ENCODE measurements at places on chromosomes 11 and 22. TPM values are rescaled to one million over a fixed set of nuclear protein-coding genes. Genes with fewer than 3 reads are reported as not detected.

The TIMP3 gene
- 1.9 TPM for total RNA-seq

The GLB1L2 gene
- 12.3 TPM for total RNA-seq

The CASP4 gene
- 0.35 TPM for total RNA-seq

The BACE1-AS gene
- 10.6 TPM for total RNA-seq

The DEAF1 gene
- total RNA-seq = 42.6 TPM

The OR6T1 gene
- total RNA-seq = not detected

The SYCE3 gene
- total RNA-seq = not detected

The MUC5AC gene
- not detected for total RNA-seq

The MAPK8IP1 gene
- 34.1 TPM for total RNA-seq

The MEI1 gene
- 0.27 TPM for total RNA-seq

The SLC35C1 gene
- 11.0 TPM for total RNA-seq

The POTEH gene
- total RNA-seq = not detected

The P2RY6 gene
- not detected for total RNA-seq

The BTBD18 gene
- not detected for total RNA-seq

The OR52I2 gene
- total RNA-seq = not detected

DNA sequence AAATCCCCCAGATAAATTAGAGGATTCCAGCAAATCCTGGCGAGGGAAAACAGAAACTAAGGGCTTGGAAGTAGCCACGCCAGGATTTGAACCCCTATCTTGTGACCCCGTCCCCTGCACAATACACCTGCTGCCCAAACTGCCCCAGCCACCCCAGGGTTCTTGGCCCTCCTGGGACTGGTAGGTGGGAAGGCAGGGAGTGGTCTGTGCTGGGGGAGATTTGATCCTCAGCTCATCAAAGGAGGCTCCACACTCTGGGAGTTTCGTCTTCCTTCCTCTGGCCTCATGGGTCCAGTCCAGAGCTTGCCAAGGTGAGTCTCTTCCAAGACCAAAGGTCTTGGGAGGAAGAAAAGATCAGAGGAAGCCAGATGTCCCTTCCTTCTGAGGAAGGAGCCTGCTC is 4.5 kb upstream of the CHST1 start:
- no peak for DNase-seq

- DNase-seq = no peak
Observed at GRCh38 chr22:27148886-27149470, 491.6 kb downstream of the MIAT start.

- DNase-seq = peak; percentile 21
Observed at GRCh38 chr11:27697679-27698275, 2.5 kb downstream of the BDNF start.

GRCh38 chr11:95891423-95892170 is 32.3 kb downstream of the MTMR2 start:
- no peak for DNase-seq

GRCh38 chr11:69500285-69501120 is 19.0 kb downstream of the LINC01488 start:
- DNase-seq = no peak

DNA sequence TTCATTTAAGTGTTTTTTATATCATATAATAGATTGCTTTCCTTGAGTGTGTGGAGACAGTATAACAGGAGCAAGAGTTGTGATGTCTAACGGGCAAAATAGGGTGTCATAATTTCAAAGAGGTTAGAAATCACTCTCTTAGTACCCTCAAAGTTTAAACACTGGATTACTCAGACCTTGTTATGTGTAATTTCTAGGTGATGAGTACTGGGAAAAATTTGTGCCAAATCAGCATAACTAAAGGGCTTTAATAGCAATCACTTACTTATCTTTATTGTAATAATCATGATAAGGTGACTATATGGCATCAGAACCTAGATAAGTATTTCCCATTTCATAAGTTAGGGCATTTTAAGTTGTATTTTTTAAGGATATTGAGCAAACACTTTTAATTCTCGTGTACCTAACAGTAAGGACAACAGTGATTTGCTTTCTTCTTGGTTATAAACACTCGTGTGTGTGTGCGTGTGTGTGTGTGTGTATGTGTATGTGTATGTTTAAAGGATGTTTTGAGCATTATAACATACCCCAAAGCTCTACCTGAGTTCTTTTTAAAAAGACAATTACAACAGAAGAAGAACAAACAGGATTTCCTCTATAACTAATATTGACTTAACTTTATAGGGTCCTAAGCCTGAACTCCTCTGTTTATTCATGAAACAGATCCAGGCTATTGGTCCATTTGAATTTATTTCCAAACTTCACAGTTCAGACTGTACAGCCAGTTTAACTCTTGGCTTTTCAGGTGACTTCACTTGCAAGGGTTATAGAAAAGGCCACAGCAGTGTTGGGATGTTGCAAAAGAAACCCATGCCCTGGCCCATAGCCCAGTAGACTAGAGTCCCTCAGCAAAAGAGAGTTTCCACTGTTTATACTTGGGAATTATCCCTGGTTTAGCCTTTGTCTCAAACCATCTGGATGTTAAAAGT is 23.7 kb upstream of the PDE3B start:
- no peak for DNase-seq

- DNase-seq = no peak
Observed at GRCh38 chr11:2131371-2132236, 7.6 kb downstream of the IGF2 start.

GRCh38 chr22:27115816-27116256 is 458.4 kb downstream of the MIAT start:
- no peak for DNase-seq

GRCh38 chr11:11521306-11522002 is 100.4 kb downstream of the GALNT18 start:
- no peak for DNase-seq

- DNase-seq = no peak
Observed at GRCh38 chr22:43535336-43535735, 123.5 kb downstream of the MPPED1 start.

DNA sequence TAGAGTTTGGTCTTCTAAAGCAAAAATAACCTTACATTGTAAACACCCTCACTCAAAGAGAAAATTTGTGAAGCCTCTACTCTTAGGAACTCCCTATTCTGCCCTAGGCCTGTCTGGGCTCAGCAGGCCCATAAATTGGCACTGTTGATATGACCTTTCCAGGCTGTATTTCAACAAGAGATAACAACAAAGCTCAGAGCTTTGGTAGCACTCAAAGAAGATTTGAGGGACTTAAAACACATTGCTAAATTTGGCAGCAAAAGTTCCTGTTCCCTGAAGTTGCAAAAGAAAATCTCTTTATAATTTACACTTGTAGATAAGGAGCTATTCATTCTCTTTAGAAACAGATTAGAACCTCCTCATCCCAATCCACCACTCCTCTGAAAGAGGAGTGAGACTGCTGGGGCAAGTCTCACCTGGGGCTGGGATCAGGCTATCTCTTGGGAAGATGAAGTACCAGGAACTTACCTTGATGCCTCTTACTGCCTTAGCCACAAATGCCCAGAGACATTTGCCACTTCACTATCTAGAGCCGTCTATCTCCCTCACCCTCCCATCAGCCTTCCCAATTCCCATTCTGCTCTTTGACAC is 110.4 kb upstream of the AKIP1 start:
- DNase-seq = no peak

DNA sequence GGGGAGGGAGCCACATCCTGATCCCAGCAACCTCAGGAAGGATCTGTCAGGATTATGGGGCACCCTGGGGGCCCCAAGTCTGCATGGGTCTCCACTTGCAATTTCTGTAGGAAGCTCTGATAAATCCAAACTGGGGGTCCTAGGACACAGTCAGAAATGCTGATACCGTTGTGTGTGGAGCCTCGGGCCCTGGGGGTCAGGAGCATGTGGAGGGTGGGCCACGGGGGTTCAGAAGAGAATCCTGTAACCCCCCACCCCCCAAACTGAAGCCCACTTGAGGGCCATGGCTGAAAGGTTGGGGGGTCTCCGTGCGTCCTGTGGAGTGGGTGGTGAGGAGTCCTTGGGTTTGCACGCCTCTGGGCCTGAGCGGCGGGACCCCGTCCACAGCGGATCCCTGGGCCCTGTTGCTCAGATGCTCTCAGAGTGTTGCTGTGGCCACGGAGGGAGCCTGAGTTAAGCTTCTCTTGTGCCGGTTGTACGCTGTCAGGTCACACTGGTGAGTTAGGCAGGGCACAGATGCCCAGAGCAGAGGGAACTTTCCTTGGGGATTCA is 72.2 kb downstream of the LRP5 start:
- DNase-seq = no peak

DNA sequence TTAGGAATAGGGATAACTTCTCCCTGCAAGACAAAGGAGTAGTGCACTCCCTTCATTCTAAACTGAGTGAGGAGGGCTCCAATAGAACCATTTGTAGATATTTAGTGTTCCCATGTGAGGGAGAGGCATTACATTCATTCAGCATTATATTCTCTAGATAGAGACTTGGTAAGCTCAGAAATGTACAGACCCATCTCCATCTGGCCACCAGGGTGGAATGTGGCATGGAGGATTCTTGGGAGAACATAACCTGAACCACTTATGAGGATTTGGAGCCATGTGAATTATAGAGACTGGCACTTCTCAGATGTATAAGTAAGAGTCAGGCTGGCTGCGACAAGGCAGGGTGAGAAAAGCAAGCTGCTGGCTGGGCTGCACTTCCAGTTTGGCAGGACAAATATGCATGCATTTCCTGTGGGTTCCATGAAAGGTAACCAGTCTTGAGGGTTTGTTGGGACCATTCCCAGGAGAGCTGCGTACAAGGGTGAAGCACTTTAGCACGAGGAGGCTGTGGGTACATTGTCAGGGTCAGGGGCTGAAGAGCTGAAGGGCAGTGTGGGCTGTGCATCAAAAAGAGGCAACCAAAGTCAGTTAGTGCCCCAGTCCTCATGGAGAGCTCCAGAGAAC is 9.2 kb downstream of the RRP8 start:
- DNase-seq = no peak

DNA sequence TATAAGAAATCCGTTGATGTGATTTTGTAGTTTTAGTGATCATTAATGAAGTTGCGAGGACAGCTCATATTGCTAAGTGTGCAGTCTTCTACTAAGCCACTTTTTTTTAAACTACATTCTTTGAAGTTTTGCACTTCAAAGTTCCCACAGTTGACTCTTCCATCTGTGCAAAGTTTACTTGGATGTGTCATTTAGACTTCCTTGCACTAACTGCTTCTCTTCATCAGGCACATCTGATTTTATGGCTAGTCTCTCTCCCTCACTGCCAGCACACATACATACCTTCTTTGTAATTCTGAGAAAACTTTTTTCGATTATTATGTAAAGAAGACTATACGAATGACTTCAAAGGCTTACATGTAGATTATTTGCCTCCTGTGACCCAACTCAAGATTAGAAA is 250.0 kb downstream of the DYNC2H1 start:
- no peak for DNase-seq

GRCh38 chr11:82906236-82906635 is 4.7 kb downstream of the DDIAS start:
- DNase-seq = peak; percentile 74

DNA sequence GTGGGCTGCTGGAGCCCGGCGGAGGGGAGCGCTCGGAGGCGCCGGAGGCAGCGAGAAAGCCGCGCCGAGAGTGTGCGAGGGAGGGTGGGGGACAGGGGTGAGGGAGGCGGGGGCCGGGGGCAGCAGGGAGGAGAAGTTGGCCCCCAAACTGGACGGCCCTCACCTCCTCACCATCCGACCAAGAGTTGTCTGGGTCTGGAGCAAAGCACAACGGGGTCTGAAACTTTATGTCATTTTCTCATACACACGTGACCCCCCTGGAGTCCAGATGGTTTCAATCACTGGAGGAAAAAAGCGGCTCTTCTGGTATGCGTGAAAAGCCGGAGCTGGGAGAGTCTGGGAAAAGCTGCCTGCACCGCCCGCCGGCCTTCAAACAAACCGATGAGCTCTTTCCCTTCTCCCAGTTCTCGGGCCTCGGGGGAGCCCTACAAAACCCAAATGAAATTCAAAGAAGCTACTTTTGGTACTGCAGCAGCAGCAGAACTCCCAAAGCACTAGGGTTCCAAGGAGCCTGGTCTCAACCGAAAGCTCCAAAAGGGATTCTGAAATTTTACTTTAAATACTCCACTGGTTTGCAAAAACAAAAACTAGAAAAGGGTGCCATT is 39.7 kb upstream of the AKIP1 start:
- peak; percentile 84 for DNase-seq

- DNase-seq = no peak
Observed at GRCh38 chr11:34288492-34288891, 69.3 kb downstream of the ABTB2 start.

DNA sequence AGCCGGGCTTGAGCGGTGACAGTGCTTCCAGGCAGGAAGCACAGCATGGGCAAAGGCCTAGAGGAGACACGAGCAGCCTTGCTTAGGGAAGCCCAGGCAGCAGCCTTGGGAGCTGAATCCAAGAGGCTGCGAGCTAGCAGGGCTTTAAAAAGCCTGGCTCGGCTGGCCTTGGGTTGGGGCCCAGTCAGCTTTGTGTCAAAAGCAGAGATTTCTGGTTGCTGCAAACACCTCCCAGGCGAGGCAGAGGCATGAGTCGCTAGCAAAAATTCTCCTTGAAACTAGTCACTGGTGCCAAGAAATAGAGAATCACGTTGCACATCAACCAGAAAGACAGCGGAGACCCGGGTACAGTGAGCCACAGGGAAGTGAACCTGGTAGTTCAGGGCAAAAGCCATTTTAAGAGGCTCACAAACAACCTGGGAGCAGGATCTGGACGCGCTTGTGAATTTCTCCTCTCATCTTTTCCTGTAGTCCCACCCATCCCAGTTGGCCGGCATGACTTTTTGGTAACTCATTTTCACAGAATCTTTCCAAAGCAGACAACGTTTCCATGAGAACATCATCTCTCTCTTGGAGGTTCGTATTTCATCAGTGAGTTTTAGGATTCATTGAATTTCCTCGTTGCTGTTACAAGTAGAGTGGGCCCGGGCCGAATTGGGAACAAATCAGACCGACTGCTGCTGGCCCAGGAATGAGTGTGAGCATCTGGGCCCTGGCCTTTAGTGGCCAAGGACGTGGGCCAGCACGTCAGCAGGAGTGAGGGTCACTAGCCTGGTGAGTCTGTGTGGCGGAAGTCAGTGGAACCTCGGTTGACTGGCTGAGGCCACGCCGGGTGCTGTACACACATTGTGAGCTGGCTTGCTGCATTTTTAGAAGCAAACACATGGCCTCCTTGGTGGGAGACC is 16.4 kb upstream of the FGF4 start:
- no peak for DNase-seq

- no peak for DNase-seq
Observed at GRCh38 chr11:2672553-2673249, 27.1 kb downstream of the KCNQ1OT1 start.

- DNase-seq = no peak
Observed at GRCh38 chr11:105381941-105382340, 227.9 kb upstream of the GRIA4 start.

DNA sequence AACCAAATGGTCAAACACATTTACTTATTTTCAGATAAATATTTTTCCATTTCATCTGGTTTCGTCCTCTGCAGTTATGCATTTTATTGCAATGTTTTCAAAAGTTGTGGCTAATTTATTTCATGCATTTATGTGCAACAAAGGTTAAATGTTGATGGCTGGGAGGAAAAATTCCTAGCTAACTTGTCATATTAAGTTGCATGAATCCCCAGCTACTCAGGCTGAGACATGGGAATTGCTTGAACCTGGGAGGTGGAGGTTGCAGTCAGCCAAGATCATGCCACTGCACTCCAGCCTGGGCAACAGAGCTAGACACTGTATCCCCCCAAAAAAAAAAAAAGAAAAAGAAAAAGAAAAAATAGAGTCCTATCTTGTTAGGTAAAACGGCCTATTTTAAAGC is 1862.4 kb upstream of the RAG2 start:
- no peak for DNase-seq

GRCh38 chr11:17257196-17257595 is 19.3 kb upstream of the NUCB2 start:
- no peak for DNase-seq

Measured in GM23338 (cell line).